Testis (tissue), 5 donors: ENCODE measurements at places on chromosomes 3 and 15. TPM values are rescaled to one million over a fixed set of nuclear protein-coding genes. Genes with fewer than 3 reads are reported as not detected.

ACSBG1 gene
- total RNA-seq = 25.2 TPM

SMCO1 gene
- total RNA-seq = 0.25 TPM

P3H2 gene
- 10.1 TPM for total RNA-seq

GOLGA8T gene
- total RNA-seq = 9.0 TPM
